ENCODE measurements at places on chromosomes 7 and 10. TPM values are rescaled to one million over a fixed set of nuclear protein-coding genes. Genes with fewer than 3 reads are reported as not detected.

CPA2 gene
- 3.3 TPM for total RNA-seq

VSTM4 gene
- total RNA-seq = 13.1 TPM

SPDYE2 gene
- not detected for total RNA-seq

FFAR4 gene
- total RNA-seq = 6.1 TPM

ZNF394 gene
- total RNA-seq = 27.3 TPM

TMEM213 gene
- total RNA-seq = 0.12 TPM

ARHGEF5 gene
- 45.8 TPM for total RNA-seq

AKR1C8 gene
- not detected for total RNA-seq

CC2D2B gene
- 2.9 TPM for total RNA-seq

PVRIG gene
- total RNA-seq = 3.1 TPM

CDHR1 gene
- 0.66 TPM for total RNA-seq

MRC1 gene
- 31.0 TPM for total RNA-seq

- no peak for DNase-seq
These were observed 316.1 kb upstream of the MTPN start for GRCh38 chr7:136293272-136293671.

GRCh38 chr7:108308276-108308675 is 148.0 kb downstream of the NRCAM start:
- DNase-seq = no peak

- DNase-seq = no peak
These were observed 162.9 kb downstream of the SH3PXD2A start for GRCh38 chr10:103692436-103692951.

GRCh38 chr10:75189266-75190096 is 21.1 kb upstream of the VDAC2 start:
- no peak for DNase-seq

DNA sequence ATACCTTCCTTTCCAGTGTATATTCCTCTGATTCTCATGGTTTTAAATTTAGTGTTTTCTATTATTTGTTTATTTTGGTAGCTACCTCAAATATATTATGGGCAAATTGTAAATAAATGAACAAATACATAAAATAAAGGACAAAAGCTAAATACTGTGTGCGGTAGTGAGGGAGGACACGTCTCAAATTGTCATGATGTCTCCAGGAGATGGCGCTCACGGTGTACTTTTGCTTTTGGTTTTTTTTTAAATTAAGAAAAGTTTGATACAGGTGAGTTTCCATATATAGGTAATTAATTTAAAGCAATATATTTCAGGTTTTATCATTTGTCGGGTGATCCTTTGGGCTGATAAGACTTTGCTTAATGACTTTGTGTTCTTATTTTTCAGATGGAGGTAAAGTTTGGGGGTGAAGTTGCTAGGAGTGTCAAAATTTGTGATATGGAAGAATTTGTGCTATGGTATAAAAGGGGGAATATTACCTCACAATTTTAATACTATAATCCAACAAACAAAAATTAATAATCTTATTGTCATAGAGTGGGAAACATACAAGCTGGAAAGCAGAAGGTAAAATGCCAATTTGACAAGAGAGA is 68.4 kb upstream of the TMEM229A start:
- no peak for DNase-seq

- DNase-seq = no peak
These were observed 34.6 kb upstream of the UNCX start for GRCh38 chr7:1197997-1198625.

DNA sequence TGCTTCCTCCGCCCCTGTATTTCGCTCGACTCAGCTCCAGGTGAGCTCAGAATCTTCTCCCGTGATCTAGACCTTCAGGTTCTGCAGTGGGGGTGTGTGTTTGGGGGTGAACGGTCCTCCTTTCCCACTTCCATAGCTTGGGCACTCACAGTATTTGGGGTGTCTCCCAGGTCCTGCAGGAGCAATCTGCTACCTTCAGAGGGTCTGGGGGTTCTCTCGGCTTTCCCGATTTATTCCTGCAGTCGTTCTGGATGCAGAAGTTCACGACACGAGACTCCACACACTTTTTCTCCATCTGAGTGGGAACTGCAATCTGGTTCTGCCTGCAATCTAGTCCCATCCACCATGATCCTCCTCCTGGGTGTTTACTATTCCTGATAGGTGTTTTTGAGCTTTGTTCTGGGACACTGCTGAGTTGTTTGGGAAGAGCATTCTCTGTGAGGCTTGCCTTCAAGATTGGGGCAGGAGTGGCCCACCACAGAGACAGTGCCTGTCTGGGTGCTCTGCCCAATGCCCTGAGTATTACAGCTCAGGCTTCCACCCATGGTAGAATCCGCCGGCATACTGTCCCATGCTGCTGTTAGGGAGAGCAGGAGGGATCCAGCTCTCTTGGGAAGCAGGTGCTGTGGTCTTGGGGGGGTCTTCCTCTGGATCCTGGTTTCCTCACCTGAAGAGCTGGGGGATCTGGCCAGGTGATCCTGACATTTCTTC is 29.8 kb downstream of the JAKMIP3 start:
- no peak for DNase-seq

GRCh38 chr10:95423164-95424005 is 132.6 kb upstream of the PDLIM1 start:
- no peak for DNase-seq

DNA sequence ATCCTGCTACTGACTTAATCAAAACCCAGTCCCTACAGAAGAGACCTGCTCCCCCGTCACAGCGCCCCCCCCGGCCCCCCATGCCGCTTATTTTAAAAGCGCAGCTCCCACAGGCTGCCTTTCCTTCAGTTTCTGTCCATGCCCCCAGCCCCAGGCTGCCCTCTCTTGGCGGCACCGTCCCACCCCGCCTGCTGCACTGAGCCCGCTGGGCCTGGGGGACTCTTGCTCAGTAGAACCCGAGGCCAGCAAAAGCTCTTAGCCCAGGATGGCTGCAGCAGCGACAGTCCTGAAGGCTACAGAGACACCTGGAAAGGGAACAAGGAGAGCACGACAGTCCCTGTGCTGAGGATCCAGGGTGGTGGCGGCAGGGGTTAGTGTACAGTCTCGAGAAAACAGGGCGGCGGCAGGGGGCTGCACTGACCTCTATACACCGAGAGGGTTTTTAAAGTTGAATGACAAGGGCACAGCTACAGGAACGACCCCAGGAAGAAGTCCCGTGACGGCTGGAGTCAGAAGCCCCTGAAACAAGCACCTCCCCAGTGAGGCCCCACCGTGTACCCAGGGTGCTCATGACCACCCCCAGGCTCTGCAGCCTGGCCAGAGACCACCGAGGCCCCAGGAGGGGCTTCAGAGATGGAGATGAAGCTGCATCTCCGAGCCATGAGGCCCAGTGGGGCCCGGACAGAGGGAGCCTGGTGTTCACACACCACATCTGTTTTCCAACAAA is 54.4 kb downstream of the ZRANB1 start:
- no peak for DNase-seq

- peak; percentile 54 for DNase-seq
These were observed 9.3 kb upstream of the TET1 start for GRCh38 chr10:68550747-68551411.

- no peak for DNase-seq
These were observed 1.3 kb downstream of the LIMK1 start for GRCh38 chr7:74084722-74085578.

- DNase-seq = peak; percentile 79
These were observed 60.8 kb upstream of the PPIF start for GRCh38 chr10:79286318-79286951.

GRCh38 chr7:3087243-3087755 is 43.6 kb upstream of the CARD11 start:
- no peak for DNase-seq

DNA sequence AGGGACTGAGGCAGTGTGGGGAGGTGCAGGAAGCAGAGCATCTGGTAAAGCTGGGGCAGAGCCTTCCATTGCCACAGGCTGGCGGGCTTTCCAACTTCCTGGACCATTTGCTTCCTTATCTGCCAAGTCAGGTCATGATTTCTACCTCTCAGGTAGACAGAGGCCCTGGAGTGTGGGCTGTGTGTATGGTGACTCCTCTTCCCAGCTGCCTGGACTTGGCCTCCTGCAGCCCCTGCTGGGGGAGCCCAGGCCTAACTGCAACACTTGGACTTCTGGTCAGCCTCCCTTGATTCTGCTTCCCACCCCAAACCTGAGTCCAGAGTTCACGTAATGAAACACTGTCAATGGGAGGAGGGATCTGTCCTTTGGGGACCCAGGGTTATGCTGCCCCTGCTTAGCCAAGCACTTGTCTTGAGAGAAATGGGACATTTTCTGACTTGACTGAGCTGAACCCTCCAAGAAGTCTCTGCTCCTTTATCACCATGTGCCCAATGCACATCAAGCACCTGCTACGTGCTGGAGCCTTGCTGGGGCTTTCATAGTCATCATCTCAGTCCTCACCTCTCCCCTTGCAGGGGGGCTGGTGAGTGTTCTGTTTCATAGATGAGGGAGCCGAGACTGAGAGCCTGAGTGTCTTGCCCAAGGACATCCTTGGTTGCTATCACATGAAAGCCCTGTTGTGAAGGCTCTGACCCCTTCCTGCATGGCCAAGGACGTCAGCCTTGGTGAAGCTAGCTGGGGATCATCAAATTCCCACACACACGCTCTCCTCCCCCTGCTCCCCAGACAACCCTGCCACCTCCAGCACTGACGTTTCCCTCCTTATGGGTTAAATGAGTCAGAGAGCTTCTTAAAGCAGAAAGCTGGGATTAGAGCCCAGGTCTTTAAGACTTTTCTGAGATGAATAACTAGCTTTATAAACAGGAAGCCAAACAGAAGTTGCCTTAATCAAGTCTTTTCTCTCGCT is 3.4 kb downstream of the CLEC2L start:
- no peak for DNase-seq

DNA sequence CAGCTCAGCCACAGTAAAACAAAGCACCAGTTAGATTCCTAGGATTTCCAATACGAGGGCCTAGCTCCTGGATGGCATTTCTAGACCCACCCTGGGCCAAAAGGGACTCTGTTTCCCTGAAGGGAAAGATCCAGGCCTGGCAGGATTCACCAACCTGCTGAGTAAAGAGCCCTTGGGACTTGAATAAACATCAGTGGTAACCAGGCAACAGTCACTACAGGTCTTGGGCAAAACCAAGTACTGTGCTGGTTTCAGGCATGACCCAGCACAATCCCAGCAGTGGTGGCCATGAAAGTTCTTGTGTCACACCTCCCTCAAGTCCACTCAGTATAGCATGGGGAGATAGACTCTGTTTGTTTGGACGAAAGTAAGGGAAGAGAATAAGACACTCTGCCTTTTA is 31.0 kb upstream of the STARD3NL start:
- DNase-seq = no peak

DNA sequence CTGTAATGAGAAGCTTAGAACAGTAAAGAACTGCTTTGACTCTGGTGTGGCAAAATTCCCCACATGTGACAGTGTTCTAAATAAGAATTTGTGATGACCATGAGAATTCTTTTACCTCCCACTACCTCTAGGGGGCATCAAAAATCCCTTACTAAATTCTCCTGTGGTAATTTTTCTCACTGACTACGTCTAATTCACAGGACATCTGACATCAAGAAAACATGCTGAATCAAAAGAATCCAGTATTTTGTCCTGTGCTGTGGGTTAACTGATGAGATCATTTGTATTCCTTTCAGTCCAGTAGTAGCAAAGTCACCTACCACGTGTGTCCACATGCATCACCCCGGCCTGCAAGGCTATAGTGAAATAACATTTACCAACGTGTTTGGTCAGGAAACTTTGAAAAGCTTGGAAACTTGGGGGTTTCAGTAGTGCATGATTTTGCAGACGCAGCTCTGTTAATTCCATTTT is 103.8 kb downstream of the ATE1 start:
- DNase-seq = no peak

GRCh38 chr10:17415046-17415658 is 39.2 kb downstream of the ST8SIA6 start:
- no peak for DNase-seq

DNA sequence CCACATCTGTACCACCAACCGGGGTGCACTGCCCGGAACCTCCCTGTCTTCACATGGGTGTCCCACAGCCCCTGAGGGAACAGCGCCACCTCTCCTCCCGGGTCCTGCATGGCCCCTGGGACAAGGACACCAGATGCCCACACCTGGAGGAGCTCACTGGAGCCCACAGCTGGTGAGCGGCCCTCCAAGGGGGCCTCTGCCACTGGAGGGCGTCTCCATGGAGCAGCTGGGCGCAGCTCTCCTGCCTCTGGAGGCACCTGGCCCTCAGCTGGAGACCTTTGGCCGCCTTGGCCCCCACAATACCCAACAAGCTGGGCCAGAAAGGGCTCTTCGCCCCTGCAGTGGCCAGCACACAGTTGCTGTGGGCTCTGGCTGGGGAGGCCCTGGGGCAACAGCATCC is 7.3 kb upstream of the NKX6-2 start:
- no peak for DNase-seq

DNA sequence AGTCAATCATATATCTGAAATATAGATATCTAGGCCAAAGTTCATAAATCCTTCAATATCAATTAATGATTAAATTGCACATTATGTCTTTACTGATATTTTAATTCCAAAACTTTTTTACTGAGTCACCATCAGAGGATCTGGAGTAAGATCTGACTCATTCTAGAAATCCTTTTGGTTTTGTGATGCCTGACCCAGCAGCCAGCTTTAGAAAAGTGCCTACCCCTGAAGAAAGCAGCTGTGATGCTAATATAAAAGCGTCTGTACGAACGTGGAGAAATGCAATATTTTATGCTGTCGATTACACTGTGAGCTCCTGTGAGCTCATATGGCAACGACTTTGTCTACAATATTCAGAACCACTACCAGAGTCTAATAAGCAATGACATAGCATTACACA is 142.5 kb upstream of the LRRTM3 start:
- no peak for DNase-seq

DNA sequence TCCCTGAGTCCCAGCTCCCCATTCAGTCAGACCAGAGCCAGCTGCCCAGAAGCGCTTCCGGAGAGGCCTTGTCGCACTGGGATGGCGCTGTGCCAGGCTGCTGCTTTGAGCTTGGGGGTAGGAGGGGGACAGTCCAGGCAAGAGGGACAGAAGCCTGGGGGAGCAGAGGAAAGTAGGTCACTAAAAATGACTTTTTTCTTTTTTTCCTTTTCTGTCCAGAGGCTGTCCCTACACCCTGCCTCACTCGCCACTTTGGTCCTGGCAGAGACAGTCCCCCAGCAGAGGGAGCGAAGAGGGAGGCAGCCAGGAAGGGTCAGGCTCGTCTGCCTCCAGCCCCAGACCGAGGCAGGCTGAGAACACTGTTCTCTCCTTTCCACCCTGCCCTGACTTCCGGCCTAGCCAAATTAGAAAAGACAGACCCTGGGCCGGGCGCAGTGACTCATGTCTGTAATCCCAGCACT is 15.8 kb upstream of the TRIM8 start:
- DNase-seq = no peak

GRCh38 chr10:88086187-88086960 is 222.9 kb downstream of the PTEN start:
- DNase-seq = no peak

- DNase-seq = no peak
These were observed 1.2 kb downstream of the HOXA11 start for GRCh38 chr7:27183682-27184336.
